ENCODE measurements at places on chromosomes 7 and 10.

- no peak for DNase-seq
Observed at GRCh38 chr7:107090457-107090856, 46.0 kb downstream of the PRKAR2B start.

DNA sequence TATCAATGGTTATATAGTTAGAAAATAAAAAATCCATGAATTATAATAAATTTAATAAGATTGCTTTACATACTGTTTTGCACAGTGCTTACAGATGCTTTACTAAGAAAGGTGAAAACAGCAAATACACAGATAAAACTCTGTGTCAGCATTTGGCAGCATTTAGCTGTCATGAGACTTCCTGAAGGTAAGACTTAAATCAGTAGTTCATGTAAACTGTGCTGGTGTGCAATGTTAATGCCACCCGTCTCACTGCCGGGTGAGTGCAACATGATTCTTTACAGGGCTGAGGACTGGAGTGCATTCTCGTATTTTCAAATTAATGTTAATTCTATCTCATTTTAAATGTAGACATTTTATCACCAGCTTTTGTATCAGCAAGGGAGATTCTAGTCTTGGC lies 326.2 kb upstream of the POT1 start:
- DNase-seq, result no peak

DNA sequence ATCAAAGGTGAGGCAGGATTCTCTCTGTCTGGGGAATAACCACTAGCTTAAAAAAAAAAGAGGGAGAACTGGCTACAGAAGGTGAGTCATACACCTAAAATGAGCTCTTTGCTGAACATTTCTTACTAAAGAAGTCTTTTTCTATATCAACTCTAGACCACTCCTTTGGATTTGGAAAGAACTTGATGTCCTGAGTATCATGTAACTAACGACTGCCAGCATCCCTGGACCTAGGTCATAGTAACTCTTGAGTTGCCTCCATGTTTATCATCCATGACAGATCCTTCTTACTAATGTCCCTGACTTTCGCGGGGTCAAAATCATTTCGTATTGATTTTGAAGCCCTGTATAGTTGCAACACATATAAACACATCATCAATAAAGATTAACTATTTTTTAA lies 89.1 kb downstream of the CNOT4 start:
- DNase-seq, result no peak

DNA sequence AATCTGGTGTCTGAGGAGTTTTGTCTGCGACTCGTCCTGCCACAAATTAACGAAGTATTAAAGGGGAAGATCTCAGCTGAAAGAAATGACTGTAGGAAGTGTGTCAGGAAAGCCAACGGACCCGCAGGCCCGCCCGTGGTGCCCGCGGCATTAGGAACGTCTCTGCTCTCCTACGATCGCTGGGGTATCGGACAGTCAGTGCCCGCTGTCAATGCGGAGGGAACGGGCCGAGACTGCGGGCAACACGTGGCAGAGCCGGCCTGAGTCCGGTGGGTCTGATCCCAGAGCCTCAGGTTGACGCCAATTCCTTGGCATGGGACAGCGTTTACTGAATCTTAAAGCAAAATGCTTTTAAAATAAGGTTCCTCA lies 128.7 kb downstream of the KBTBD2 start:
- DNase-seq, result peak; percentile 14

- DNase-seq, result no peak
Observed at GRCh38 chr7:2254429-2255144, 12.6 kb downstream of the NUDT1 start.

- DNase-seq, result no peak
Observed at GRCh38 chr10:22226599-22226998, 8.8 kb upstream of the EBLN1 start.

- DNase-seq, result no peak
Observed at GRCh38 chr10:86401588-86402282, 35.1 kb upstream of the GRID1 start.

GRCh38 chr7:12833829-12834228 lies 146.4 kb downstream of the ARL4A start:
- no peak for DNase-seq

DNA sequence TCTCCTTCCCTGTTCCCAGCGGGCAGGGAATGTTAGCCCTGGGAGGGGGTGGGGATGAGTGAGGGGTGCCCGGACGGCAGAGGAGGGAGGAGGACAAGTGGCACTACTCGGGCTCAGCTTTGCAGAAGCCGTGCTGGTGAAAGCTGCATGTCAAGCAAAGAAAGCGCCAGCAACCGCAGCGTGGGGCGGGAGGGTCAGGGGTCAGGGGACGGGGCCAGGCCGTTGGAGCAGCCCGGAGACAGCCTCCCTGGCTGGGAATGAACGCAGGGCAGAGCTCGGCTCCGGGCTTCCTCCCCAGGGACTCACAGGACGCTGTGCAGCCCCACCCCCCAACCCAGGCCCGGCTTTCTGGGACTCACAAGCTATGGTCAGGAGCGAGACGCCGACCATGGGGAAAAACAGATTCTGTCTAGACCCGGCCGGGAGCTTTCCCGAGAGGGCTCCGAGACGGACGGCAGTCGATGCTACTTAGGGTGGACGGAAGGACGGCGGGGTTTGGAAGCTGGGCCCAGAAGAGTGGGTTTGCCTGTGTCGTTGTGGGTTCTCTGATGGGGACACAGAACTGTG lies 113.4 kb downstream of the VIPR2 start:
- no peak for DNase-seq

Data from nucleus accumbens (tissue), 56 donors.